ENCODE measurements at places on chromosomes 3 and 15.

DNA sequence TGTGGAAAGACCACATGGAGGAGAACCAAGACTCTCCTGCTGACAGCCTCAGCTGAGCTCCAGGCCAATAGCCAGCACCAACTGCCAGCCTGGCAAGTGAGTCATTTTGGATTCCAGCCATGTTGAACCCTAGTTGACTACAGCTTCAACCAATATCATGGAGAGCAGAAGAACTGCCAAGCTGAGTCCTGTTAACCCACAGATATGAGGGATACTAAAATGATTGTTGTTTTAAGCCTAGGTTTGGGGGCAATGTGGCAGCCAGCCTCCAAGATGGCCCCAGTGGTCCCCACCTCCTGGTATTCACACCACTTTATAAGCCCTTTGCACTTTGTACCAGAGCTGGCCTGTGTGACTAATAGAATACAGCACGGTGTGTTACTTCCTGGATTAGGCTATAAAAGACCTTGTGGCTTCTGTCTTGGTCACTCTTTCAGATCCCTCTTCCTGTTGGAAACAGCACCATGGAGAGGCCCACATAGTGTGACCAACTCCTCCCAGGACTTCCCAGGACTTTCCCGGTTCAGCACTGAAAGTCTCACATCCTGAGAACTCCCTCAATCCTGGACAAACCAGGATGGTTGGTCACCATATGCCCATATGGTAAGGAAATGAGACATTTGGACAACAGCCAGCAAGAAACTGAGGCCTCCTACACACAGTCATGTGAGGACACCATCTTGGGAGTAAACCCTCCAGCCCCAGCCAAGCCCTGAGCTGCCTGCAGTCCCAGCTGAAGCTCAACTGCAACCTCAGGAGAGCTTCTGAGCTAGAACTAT lies 32.4 kb upstream of the CDV3 start:
- peak; percentile 31 for DNase-seq

- DNase-seq, result no peak
Observed at GRCh38 chr3:62237286-62237948, 135.9 kb downstream of the FEZF2 start.

DNA sequence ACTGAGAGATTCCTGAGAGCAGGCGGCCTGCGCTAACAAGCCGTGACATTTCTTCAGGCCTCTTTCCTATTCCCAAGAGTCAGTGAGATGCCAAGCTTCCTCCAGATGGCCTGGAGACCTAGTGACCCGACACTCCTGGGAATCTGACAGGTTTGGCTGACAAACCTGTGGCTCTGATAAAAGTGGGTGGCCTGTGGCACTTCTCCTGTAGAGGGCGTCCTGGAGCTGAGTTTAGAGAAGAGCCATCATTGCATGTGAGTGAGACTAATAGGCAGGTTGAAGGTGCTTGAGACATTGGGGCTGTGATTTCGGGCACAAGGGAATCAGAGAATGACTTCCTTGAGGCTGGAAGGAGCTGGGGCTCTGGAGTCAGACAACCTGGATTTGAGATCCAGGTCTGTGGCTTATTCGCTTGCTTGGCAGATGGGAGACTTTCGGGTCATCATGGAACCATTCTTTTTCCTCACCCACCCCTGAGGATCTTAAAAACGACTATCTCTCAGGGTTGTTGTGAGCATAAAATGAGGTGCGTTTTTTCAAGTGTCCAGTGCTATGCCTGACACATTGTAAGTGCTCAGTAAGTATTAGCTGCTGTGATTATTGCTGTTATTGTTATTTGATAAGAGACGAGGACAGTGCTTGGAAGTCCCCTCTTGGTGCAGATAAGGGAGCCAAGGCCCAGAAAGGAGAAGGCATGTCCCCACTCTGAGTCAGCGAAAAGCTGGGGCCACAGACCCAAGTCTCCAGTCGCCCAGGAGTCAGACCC lies 77.2 kb downstream of the SCN10A start:
- peak; percentile 12 for DNase-seq

- no peak for DNase-seq
Observed at GRCh38 chr3:196789885-196790359, 50.3 kb downstream of the PAK2 start.

DNA sequence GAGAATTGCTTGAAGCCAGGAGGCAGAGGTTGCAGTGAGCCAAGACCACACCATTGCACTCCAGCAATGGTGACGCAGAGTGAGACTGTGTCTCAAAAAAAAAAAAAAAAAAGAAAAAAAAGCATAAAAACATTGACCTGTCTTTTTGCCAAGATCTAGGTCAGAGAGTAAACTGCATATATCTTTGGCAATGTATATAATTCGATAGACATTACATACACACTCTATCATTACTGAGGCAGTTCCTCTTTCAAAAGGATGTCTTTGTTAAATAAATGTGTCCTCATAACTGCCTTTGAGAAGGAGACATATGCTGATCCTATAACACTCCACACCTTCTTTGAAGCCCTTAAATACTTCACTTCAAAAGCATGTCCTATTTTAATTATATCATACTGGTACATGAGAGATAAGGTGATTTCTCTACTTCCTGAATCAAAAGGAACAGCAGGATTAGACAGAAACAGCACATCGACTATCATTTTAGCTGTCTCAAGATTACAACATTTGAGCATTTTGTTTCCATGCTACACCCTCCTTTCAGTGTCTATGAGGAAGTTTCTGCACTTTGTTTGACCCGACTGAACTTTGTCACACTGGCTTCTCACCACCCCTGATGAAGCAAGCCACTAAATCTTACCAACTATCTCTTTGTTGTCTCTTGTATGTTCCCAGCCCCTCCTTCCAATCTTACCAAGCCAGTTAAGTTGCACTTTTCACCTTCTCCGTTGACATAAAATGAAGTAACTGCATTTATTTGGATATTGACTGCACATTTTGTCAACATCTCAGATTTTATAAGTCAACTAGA lies 335.8 kb downstream of the MECOM start:
- DNase-seq, result no peak

GRCh38 chr3:17638356-17638755 lies 104.1 kb downstream of the TBC1D5 start:
- no peak for DNase-seq

GRCh38 chr15:91208371-91208770 lies 108.3 kb downstream of the SV2B start:
- DNase-seq, result no peak

GRCh38 chr15:85839643-85840042 lies 44.9 kb upstream of the KLHL25 start:
- no peak for DNase-seq

- no peak for DNase-seq
Observed at GRCh38 chr3:153744889-153745288, 376.3 kb upstream of the ARHGEF26 start.

- no peak for DNase-seq
Observed at GRCh38 chr3:40414270-40414669, 27.3 kb downstream of the ENTPD3 start.

DNA sequence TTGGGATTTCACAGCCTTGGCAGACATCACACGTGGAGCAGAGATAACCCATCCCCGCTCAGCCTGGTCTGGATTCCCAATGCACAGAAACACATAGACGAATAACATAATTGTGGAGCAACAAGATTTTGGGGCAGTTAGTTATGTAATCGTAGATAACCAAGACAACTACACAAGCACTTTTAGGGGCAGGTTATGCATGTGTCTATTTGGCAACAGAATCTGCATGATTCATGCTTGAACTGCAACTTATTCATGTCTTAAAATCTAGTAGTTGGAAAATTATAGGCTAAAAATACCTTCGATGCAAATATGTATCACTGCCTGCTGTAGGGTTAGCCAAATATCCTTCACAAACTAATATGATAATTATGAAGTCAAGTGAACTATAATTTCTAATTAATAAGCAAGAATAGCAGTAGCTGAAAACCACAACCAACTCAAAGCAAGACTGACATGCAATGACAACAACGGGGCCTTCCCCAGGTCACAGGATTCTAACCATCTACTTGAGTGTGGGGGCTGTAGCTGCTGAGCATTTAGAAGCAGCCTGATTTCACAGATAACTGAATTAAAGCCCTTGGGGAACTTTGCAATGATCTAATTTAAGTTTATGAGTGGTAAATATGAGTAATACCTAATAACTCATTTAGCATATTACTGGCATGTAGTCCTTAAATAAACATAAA lies 31.1 kb downstream of the DGKG start:
- DNase-seq, result no peak

- no peak for DNase-seq
Observed at GRCh38 chr3:189053322-189053721, 118.4 kb upstream of the TPRG1 start.

GRCh38 chr3:10625323-10625722 lies 119.9 kb upstream of the ATP2B2 start:
- DNase-seq, result no peak

DNA sequence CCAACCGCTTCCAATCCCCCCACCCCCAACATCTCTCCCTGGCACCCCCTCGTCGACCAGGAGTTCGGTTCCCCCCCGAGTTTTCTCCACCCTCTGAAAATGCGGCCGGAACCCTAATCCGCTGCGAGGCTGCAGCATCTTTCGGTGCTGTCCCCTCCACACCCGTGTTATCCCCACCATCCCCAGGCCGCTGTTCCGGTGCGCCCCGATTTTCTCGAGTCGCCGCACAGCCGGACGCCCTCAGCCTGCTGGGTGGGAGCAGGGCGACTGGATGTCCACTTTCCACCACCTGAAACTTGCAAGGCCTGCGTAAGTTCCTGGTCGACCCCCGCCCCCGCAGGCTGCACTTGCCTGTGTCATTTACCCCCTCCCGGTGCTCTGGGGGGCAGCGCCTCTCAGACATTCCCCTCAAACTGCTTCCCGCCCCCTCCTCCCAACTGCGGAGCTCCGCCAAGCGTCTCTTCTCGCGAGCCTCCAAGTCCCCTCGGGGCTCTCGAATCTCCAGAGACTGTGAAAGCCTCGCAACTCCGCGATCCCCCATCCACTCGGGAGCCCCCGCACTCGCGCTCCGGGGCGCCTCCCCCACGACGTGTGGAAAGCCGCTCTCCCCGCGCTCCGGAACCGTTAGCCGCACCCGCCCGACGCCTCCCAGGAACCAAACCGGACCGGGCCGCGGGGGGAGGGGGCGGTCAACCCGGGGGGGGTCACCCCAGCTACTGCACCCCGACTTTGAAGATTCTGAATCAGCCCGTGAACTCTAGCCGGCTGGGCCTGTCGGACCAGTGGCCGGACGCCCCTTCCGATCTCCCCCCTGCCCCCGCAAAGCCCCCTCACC lies 566 bp downstream of the ETV5 start:
- no peak for DNase-seq

GRCh38 chr15:78671626-78672211 lies 30.7 kb upstream of the CHRNB4 start:
- no peak for DNase-seq

GRCh38 chr3:122689587-122689986 lies 8.9 kb downstream of the PARP14 start:
- no peak for DNase-seq

DNA sequence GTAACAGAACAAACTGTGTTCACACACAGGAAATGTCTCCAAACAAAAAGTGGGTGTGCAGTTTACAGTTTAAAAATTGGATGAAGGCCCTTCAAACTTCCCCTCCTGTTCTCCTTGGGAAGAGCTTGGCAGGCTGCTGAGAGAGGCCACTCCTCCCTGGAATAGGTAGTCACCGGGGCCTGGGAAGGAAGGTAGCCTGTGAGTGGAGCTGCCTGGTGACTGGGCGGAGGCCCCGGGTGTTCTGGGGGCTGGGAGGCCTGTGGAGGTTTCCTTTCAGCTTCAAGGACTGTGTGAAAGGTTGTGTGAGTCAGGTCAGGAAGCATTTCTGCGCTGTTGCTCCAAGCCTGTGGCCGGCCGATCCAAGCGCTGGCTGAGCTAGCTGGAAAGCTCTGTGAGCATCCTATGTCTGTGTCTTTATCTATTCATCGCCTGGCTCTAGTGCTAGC lies 14.1 kb downstream of the SLCO3A1 start:
- no peak for DNase-seq

GRCh38 chr3:40292637-40293349 lies 16.7 kb upstream of the EIF1B start:
- no peak for DNase-seq

DNA sequence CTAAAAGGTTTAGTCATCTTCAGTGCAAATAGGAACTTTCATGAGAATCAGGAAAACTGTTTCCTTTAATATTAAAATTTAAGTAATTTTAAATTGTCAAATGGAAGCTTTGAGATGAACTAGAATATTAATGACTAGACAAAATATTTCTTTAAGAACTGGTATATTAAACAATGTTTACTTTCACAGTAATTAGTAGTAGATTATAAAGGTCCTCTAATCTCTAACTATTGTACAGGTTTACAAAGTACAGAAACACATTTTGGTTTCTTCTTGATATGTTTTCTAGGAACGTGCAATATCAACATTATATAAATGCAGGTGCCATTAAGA lies 138.9 kb downstream of the CLASP2 start:
- DNase-seq, result no peak

Data from brain pericyte (primary cell).